ENCODE measurements at places on chromosomes 2 and 18.
A peak's percentile ranks its signal among the peaks of the same experiment; 100 is the strongest.

DNA sequence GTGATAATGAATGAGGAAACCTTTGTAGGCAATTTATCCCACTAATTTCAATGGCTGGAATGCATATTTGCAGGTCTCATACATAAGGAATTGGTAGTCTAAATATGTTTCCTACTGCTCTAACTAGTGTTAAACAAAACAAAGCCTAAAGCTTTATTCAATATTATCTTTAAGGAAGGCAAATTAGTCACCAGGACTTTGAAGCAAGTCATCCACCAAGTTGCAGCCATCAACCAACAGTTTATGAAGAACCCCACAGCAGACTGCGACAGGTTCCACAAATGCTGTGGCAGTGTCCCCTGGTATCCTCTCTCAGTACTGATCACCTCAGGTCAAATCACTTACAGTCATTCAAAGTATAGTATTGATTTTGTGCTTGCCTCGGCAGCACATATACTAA, 181.5 kb upstream of the ZFP36L2 start:
- peak; percentile 57 for DNase-seq

DNA sequence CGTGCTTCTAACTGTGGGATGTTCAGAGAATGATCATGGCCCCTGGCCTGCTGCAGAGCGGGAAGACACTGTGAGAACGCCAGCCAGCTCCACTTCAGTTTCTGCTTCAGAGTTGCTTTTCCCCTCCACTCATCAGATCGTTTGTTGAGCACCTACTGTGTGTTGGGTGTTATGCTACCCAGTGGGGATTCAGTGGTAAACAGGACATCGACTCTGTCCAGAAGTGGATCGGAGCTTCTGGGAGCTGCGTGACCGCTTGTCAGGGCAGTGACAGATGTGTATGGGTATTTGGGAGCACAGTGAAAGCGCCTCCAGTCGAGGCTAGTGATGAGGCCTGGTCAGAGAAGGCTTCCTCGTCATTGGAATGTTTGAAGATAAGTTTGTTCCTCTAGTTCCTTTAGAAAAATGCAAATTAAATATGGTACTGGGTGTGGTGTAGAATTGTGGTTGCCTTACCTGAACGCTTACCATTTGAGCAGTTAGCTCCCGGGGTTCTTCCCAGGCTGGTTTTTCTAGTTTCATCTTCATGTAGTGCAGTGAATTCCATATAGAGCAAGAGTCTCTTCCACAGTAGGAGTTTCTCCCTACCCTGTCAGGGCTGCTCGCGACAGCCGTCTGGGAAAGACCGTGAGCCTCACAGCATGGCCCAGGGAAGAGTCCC, 2.8 kb downstream of the RAB12 start:
- no peak for DNase-seq

GRCh38 chr18:77164026-77164425, 31.4 kb upstream of the MBP start:
- DNase-seq = no peak

DNA sequence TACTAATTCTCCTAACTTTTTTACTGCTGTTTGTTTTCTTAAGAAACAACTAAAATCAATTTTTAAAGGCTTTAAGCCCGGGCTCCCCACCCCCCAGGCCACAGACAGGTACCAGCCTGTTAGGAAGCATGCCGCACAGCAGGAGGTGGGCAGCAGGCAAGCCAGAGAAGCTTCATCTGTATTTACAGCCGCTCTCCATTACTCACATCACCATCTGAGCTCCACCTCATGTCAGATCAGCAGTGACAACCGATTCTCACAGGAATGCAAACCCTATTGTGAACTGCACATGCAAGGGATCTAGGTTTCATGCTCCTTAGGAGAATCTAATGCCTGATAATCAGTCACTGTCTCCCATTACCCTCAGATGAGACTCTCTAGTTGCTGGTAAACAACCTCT, 517.0 kb downstream of the NRXN1 start:
- no peak for DNase-seq

DNA sequence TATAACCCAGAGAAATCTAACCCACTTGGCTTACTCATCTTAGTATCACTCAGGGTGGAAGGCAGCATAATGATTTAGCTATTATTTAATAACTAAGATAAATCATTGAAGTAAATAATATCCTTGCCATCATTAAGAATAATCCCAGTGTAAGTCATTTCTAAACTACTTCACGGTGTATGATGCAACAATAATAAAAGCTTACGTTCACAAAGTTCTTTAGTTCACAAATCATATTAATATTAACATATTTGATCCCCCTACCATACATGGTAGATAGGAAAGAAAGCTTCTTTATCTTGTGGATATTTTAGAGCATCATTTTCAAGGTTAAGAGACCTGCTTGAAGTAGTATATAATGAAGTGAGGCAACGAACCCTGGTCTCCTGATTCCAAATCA, 401.0 kb downstream of the NCKAP5 start:
- DNase-seq = no peak

DNA sequence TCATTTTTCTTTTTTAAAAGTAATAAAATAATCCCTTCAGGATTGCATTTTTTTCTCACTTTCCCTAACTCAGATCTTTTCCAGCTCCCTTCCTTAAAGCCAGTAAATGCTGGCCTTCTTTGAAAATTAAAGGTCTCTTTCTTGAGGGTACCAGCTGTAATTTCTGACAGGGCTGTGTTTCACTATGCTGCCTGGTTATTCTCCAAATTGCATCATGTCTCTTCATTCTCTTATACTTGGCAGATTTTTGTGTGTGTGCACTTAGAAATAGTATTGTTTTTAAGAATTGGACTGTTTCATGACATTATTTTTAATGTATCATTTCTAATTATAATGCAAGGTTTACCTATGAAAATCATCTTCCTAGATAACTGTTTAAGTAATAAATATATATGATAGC, 72.0 kb upstream of the EPB41L5 start:
- no peak for DNase-seq

- peak; percentile 53 for DNase-seq
These were observed 31.6 kb upstream of the CASP10 start for GRCh38 chr2:201151127-201151981.

GRCh38 chr2:145777297-145777696, 1257.4 kb upstream of the ZEB2 start:
- DNase-seq = no peak

DNA sequence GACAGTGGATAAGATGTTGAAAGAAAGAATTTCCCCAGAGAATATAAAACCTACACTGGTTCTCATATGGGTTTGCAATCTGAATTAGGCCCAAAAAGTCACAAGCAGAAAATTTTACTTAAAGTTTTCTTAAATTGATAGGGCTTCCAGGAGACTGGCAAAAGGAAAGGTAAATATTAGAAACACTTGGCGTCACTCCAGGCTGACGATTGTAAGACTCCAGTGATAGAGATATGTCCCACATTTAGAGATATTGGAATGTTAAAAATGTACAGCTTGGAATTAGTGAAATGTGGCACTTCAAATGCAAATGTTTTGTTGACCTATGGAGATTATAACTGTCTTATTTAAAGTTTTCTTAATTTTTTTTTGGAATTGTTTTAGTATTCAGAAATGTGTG, 14.0 kb downstream of the YIPF4 start:
- no peak for DNase-seq

GRCh38 chr2:135985826-135986393, 484 bp upstream of the DARS1 start:
- DNase-seq = peak; percentile 60

GRCh38 chr2:199055336-199055735, 402.4 kb downstream of the SATB2 start:
- no peak for DNase-seq

DNA sequence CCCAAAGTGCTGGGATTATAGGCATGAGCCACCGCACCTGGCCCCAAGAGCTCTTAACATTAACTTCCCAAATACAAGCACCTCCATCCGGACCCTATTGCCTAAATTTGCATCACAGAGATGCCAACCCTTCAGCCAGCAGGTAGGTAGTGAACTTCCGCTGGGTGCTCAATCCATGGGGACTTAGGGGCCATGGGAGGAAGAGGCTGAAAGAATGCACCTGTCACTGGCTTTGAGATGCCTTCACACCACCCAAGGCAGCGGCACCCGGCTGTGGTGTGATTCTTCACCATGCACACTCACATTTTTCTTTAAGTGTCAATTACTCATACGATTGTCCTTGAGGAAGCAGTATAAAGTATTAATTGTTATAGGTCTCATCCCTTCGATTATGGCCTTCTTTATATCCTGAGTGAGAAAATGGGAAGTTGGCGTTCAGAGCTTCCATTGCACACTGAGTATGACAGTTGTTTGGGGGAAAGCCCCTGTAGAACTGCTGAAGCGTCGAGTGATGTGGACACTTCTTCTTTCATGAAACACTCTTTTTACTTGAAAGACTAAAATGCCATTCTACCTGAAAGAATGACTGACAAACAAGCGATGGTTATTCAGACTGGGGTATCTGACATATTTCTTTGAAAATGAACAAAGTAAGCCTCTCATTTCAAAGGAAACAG, 51.8 kb upstream of the BIN1 start:
- DNase-seq = peak; percentile 74

DNA sequence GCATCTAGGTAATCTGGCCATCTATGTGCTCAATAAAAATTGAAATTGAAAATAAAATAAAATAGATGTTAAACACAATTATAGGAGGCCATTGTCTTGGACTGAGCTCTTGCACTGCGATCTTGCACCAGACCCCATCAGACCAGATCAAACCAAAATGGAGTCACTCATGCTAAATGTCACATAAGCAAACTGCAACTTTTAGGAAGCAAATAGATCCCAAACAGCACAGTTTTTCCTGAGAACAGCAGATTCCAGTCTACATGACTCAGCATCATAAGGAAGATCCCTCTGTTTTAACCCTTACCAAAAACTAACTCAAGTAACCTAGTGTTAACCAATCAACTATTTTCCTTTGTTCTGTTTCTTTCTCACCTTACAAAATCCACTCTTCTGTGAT, 57.7 kb upstream of the LRP1B start:
- DNase-seq = no peak

- no peak for DNase-seq
These were observed 1203.8 kb upstream of the PIK3C3 start for GRCh38 chr18:40751186-40751585.

Data from inflammatory macrophage (primary cell).